ENCODE measurements at places on chromosomes 16 and 17.
A peak's percentile ranks its signal among the peaks of the same experiment; 100 is the strongest.

GRCh38 chr16:83878838-83879237 is 20.1 kb upstream of the MLYCD start:
- peak; percentile 38 for DNase-seq

- peak; percentile 49 for DNase-seq
Measured at GRCh38 chr17:67528751-67529436, 151.8 kb downstream of the PITPNC1 start.

GRCh38 chr17:21166595-21167210 is 39.9 kb downstream of the DHRS7B start:
- no peak for DNase-seq

GRCh38 chr17:49914096-49914490 is 54.9 kb upstream of the DLX4 start:
- DNase-seq, result no peak

GRCh38 chr16:66701026-66701425 is 4.5 kb upstream of the CMTM4 start:
- no peak for DNase-seq

GRCh38 chr17:48569240-48569582 is 8.9 kb downstream of the HOXB4 start:
- no peak for DNase-seq

DNA sequence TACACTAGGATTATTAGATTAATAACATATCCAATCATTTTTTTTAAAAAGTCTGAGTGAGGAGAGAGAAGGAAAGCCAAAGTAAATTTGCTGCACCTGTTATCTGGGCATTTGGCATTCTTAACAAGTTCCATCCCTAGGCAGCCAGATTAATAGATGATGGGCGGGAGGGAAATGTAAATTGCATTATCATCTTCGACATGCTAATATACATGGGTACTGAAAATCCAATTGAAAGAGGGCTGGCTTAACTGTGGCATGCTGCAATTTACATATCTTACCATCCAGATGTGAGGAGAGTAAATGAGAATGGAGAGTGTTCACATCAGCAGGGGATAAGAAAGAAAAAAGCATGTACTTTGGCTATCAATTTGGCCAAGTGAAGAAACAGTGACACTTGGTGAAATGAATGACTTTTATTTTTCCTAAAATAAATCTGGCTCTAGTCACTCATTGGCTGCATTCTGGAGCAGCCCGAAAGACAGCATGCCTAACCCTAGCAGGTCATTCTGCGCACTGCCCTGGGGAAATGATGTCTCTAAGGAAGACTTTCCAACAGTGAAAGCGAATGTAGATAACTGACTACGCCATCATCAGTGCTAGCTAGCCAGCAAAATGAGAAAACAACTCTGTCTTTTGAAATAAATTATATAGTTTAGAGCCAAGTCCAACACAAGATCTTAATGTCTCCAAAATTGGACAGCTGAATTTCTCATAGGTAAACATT is 57.9 kb downstream of the HYDIN start:
- no peak for DNase-seq

- no peak for DNase-seq
Measured at GRCh38 chr16:9929313-9929712, 252.9 kb downstream of the GRIN2A start.

DNA sequence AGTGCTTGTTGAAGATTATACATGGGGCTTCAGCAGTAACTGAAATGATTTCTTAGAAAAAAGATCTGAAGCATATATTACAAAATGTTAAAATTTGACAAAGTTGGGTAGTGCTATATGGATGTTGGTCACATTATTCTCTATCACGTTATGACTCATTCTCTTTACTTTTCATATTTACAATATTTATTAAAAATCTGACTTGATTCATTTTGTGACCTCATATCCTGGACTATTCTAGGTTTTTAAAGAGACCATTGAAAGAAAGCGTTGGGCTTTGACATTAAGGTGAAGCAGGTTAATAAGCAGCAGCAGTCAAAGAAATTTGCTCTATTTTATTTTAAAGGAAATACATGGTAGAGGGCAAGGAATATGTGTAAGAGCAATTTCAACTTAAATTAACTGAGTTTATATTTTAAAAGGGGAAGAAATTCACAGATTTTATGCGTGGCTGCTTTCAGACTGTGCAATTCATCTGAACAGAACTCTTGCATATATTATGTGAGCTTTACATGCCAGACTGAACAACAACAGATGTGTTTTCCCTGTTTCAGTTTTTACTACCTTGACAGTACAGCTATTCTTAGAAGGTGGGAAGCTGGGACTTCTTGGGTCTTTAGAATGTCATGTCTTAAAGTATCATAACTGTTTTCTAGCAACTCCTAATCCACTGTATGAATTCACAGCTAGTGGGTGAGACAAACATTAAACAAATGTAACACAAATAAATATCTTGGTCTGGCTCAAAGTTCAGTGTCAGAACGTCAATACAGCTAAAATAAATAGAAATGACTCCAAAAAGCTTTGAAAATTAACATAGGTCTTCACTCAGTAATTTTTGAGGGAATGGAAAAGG is 10.4 kb upstream of the FAM20A start:
- DNase-seq, result no peak

- DNase-seq, result no peak
Measured at GRCh38 chr17:8503807-8504206, 68.1 kb downstream of the NDEL1 start.

GRCh38 chr16:83335076-83335475 is 472.7 kb upstream of the HSBP1 start:
- DNase-seq, result no peak
